ENCODE measurements at places on chromosomes 5 and 9.
A peak's percentile ranks its signal among the peaks of the same experiment; 100 is the strongest.

DNA sequence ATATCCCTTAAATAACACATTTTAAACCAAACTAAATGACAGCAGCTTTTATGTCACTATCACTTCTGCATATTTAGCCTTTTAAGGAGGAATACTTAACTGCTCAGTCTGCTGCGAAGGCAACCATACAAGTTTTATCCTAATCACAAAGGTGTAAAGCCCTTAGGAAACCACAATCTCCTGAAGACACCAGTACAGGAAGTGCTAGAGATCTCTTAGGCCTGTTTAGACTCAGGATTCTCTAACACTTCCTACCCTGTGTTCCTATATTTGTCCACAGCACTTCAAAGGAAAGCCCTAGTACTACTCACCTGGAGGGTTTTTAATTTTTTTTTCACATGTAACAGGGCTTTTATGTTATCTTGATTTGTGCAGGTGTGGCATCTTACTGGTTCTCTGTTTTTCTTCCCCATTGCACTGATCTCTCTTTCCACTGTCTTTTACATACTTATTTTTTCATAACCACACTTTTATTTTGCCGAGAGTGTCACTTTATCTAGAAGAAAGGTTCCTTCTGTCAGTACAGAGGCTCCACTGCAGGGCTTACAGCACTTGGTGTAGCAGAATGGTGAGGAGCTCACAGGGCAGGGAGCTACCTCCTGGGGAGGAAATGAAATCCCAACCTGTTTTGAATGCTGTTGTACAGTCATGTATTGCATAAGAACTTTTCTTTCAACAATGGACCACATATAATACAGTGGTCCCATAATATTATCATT, 1060.6 kb upstream of the ACO1 start:
- DNase-seq = no peak

GRCh38 chr5:43370352-43370751, 41.8 kb downstream of the CCL28 start:
- DNase-seq = no peak

DNA sequence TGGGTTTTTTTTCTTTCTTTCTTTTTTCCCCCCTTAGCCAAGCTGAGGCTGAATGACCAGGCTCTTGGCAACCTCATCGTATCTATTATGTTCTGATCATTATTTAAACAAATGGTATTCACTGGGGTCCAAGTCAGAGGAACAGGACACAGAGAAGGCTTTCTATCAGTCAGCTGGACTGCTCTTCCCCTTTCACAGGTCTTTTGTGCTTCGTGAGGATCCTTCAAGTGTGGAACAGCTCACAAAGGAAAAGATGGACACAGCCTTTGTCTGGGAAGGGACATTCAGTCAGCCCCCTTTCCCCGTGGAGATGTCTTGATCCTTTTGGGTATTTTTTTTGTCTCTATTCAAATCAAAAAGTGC, 54.2 kb upstream of the DPYSL3 start:
- no peak for DNase-seq

GRCh38 chr5:156799171-156799570, 50.9 kb upstream of the PPP1R2B start:
- no peak for DNase-seq

- no peak for DNase-seq
These were observed 68.5 kb downstream of the GRIA1 start for GRCh38 chr5:153558957-153559356.

- peak; percentile 28 for DNase-seq
These were observed 137.1 kb upstream of the ZNF618 start for GRCh38 chr9:113738893-113739604.

DNA sequence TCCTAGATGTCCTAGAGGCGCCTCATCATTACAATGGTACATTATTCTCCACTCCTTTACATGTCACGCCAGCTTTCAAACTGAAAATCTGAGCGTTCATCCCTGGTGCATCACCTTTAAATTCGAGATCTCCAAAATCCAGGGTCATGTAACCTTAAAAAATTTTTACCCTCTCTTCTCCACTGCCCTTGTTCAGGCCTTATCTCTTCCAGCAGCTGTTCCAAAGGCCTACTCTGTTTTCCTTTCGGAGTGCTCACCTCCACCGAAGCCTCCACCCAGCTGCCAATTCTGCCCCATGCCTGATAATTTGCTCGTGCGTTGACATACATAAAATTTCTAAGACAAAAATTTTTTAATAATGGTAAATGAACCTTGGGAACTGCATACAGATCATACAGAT, 950 bp upstream of the MSH3 start:
- peak; percentile 23 for DNase-seq

DNA sequence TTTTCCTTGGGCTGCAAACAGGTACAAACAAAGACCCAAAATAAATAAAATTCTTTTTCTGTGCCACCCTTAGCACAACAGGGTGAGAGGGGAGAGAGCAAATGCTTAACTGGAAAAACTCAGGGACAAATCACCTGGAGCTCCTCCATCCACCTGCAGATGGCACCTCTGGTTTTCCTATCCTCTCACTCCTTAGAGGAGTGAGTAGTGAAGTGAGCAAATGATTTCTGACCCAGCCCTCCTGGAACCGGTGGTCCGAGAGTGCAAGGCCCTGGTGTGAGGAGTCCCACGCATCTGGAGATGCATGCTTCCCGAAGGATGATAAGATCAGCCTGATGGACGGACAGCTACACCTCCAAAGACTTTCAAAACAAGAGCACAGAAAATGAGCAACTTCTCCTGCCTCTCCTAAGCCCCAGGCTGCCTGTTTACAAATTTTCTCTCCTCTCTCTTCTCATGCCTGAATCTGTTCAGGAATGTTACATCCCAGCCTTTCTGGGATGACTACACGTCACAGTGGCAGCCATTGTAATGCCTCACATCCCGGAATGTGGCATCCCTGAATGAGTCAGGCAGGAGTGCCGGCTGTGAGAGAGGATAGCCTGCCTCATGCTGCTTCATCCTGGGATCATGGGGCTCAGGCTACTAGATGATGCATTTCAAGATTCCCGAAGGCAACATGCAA, 86.4 kb downstream of the ADRB2 start:
- no peak for DNase-seq

DNA sequence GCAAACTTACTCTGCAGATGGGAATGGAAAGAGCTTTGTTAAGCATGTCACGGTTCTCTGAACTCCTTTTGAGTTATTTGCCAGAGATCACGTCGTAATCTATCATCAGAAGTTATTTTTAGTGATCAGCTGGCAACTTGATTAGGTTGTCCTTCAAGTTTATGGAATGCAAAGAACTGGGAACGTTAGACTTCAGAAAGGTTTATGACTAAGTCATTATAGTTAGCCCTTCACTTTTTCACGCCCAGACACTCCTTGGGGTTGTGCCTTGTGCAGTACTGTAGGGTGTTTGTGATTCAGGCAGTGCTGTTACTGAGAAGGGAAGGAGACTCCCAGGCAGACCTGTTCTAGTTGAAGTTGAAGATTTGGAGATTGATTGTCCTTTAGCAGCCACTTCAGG, 26.8 kb upstream of the PHF2 start:
- DNase-seq = no peak

DNA sequence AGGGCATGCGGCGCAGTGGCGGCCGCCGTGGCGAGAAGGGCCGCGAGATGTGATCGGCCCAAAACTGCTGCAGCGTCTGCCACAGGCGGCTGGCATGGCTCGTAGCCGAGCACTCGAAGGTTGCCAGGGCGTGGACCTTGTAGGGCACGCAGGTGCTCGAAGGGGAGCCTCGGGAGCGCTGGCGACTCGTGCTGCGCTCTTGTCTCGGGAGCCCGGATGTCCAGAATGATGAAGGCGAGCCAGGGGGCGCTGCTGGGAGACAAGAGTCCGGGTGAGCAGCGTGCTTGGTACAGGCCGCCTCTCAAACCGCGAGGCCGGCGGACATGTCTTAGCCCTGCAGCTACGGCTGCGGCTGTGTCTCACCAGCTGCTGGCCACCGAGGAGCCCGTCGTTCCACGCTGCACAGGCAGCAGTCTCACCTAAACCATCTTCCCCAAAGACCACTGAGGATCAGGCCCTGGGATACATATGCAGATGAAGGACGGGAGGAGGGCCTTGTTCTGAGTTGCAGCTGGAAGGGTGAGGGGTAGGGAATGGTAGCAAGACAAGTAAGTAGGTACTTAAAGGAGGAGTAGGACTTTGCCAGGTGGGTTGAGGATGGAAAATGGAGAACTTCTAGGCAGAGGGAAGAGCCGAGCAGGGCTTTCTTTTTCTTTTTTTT, 1.7 kb downstream of the CBY3 start:
- DNase-seq = no peak

DNA sequence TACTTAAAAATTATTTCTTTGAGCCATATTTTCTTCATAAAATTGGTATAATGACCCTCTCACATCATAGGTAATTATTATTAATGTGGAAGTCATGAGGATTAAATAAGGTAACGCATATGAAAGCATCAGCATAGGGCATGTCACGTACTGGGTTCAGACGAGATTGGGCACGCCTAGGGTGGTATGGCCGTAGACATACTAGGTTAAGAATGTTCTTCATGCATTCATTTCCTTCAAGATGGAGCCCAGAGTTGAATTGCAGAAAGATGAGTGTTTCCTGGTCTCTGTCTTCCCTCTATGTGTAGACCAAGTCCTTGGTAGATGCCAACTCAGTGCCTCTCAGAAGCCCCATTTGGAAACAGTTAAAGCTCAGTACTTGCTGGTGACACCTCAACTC, 174.1 kb upstream of the CLINT1 start:
- DNase-seq = no peak

- DNase-seq = no peak
These were observed 215.6 kb downstream of the ACTL7B start for GRCh38 chr9:108640230-108640629.

- DNase-seq = no peak
These were observed 417.0 kb downstream of the TMEM161B start for GRCh38 chr5:87851603-87852002.

- DNase-seq = peak; percentile 24
These were observed 1.8 kb downstream of the TRIM7 start for GRCh38 chr5:181203093-181203711.

DNA sequence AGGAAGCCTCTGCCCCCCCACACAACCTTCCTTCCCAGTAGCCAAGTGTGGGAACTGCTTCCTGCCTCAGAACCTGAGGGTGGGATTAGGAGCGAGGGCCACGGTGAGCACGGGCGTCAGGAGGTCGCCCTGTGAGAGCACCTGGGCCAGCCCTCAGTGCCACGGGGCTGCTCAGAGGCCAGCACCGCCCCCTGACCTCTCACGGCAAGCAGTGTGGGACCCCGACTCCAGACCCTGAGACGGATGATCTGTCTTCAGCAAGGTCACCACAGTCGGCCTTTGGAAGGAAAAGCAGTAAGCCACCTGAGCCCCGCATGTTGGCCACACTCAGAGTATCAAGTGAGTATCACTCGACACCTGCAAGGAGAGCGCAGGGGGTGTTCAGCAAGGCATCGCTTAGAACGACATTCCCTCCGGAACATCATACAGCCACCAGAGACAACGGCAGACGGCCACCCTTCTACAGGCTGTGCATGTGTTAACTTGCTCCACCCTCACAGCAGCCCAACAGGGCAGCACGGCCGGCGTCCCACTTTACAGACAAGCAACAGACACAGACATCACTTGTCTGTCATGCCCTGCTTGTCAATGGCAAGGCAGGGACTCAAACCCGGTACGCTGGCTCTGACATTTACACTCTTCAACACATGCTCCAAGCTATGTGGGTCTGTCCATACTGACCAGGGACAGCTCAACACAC, 50.2 kb downstream of the IPPK start:
- DNase-seq = no peak

GRCh38 chr5:141521244-141521781, 32.4 kb downstream of the PCDHGC5 start:
- DNase-seq = peak; percentile 72

- no peak for DNase-seq
These were observed 237.4 kb downstream of the NR2F1-AS1 start for GRCh38 chr5:93343570-93343969.

Data from KBM-7 (cell line).